Effector memory CD8-positive, alpha-beta T cell (primary cell): ENCODE measurements at places on chromosomes 7 and 10.

GRCh38 chr7:155164316-155164715, 94.2 kb downstream of the HTR5A start:
- DNase-seq, result no peak

GRCh38 chr10:96960872-96961271, 128.8 kb downstream of the LCOR start:
- DNase-seq, result no peak

DNA sequence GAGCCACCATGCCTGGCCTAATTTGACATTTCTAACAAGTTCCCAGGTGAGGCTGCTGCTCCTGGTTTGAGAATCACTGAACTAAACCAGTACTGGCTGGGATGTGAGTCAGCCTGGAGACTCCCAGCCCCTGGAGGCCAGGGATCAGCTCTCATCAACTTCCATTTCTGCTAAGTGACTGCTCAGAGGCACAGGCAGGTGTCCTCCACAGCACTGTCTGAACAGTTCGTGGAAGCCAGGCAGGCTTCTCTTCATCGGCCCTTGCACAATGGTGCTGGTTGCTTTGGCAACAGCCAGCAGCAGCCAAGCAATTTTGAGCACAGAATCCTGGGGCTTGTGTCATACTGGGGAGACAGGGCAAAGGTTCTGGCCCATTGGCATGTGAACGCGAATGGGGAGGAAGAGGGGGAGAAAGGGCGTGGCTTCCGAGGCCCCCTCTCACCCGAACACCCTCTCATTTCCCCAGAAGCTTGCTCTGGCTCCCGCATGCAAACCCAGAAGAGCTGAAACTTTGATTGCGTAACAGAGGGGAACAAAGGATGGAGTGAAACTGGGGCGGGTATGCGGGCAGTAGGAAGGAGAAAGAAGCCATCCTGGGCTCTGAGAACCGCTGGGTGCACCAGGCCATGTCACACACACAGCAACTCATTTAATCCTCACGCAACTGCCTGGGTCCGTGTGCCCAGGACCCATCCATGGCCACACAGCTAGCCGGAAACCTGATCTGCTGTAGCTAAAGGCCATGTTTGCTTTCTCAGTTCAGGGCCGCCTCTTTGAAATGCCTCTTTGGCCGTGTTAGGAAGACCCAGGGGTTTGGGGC, 9.0 kb upstream of the POR start:
- no peak for DNase-seq

- DNase-seq, result peak; percentile 71
Measured at GRCh38 chr7:148575640-148576411, 14.7 kb upstream of the C7orf33 start.

DNA sequence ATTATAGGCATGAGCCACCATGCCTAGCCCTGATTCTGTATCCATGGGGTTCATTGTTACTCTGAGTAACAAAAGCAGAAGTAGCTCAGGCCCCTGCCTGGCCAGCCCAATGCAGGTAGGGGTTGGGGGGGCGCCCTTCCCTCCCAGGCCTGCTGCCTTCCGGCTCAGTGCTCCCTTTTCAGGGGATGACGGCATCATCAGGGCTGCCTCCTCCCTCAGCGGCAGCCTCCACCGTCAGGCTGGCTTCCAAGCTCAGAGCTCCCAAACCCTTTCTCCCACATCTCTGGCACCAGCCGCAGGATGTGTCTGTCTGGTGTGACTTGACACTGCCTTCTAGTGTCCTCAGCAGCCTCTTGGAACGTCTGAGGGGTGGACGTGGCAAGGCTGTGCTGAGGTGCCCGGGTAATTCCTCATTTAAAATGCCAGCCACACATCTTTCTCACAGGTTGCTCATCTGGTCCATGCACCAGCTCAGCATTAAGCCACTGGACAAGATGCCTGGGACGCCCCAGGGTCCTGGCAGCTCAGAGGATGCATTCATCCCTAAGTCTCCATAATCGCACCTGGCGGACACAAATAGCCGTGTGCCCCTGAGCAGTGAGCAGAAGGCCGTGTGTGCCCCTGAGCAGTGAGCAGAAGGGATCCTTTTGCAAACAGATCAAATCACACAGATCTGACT, 38.2 kb downstream of the PAPOLB start:
- DNase-seq, result no peak

- DNase-seq, result no peak
Measured at GRCh38 chr7:3285652-3286051, 15.4 kb upstream of the SDK1 start.

DNA sequence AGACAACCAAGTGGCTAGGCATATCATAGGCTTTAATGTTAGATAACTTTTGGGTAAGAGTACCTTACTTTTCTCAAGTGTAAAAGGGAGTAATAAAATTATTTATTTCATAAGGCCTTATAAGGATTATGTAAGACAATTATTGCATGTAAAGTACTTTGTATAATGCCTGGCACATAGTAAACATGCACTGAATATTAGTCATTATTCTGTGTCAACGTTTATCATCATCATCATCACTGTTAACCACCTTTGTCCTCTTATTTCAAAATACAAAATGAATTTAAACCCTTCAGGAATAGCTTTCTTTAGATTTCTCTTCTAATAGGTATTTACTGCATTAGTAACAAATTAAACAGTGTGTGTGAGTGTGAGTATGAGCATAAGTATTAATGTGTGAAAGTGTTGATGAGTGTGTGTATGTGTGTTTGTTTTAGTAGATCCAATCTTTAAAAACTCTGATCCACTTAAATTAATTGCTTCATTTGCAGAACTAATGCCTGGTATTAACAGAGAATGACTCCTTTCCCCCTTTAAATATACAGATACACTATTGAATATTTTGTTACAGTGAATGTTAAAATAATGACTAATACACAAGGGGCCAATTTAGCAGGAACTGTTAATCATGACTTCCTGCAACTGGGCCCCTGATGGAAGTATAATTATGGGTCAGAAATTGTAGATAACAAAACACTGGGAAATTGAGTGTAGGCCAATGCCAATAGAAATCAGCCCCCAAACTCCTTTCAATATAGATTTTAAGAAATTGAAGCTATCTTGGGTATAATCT, 213.3 kb upstream of the FZD8 start:
- no peak for DNase-seq

DNA sequence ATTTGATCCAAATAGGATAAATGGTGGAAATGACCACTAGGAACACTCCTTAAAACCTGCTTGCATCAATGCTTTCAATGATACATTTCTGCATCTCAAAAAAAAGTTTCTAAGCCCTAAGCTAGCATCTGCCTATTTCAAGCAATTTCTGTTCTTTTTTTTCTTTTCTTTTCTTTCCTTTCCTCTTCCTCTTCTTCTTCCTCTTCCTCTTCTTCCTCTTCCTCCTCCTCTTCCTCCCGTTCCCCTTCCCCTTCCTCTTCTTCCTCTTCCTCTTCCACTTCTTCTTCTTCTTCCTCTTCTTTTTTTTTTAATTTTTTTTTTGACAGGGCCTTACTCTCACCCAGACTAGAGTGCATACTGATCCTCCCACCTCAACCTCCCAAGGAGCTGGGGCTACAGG, 15.4 kb downstream of the RBM20 start:
- no peak for DNase-seq

DNA sequence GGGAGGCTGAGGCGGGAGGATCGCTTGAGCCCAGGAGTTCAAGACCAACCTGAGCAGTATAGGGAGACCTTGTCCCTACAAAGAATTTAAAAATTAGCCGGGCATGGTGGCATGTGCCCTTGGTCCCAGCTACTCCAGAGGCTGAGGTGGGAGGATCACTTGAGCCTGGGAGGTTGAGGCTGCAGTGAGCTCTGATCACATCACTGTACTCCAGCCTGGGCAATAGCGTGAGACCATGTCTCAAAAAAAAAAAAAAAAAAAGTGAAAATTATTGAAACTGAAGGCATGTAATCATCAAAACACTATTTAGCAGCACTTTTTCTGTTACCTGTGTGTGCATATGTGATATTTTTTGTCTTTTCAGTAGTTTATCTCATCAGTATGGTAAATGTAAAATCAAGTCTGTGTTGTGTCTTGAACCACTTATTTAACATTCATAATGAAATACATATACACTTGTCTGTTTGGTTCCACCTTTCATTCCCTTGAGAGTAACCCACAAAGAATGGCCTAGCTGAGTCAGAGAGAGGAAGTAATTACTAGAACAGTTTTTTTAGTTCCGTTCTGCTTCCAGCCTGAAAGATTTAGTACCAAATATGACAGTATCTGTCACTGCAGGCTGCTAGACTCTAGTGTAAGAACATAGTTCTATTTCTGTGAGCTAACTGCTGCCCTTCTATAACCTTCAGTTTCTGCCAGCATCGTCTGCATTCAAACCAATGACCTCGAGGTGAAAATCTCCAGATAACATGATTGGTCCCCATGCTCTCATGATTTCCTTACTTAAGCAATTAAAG, 68.6 kb downstream of the MMRN2 start:
- DNase-seq, result no peak

DNA sequence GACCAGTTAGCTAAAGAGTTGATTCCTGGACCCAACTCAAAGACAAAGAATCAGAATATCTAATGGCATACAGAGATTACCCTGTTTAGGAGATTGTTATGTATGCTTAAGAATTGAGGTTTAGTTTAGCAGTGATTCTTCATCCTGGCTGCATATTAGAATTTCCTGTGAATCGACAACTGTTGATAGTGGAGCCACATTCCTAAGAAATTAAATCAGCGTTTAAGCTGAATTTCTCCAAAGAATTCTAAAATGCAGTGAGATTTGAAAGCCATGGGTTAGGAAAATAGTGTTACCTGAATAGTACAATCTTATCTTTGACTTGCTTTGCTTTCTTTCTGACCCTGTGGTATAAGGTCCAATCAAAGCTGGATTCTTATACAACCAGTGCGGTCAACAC, 16.4 kb upstream of the FERD3L start:
- no peak for DNase-seq

GRCh38 chr10:129448539-129448938, 18.5 kb upstream of the MGMT start:
- no peak for DNase-seq

DNA sequence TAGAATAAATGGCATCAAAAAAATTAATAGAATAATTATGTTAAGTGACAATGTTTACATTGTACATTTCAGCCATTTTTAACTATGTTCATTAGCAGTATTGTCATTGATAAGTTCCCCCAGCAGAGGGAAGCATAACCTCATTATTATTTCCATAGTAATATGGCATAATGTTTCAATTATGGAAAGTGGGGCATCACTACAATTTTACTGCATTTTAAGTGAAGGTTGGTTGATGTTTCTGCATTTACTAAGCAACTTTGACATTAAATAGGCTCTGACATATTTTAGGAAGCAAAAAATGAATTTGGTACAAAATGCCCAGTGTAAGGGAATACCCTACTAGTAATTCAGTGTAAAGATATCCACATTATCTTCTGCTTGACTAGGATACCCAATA, 218.3 kb downstream of the SEMA3A start:
- DNase-seq, result no peak

DNA sequence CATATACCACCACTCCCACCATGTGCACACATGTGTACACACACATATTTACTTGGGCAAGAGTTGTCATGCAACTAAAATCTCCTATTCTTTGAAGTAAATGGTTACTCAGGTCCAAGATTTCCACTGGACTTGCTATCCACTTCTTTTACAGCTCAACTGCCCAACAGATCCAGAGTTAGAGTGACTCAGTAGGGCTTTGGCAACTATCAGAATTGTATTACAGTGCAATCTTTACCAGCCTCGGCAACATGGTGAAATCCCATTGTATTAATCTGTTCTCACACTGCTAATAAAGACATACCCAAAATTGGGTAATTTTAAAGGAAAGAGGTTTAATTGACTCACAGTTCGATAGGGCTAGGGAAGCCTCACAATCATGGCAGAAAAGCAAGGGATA, 51.9 kb upstream of the ABLIM1 start:
- DNase-seq, result no peak

DNA sequence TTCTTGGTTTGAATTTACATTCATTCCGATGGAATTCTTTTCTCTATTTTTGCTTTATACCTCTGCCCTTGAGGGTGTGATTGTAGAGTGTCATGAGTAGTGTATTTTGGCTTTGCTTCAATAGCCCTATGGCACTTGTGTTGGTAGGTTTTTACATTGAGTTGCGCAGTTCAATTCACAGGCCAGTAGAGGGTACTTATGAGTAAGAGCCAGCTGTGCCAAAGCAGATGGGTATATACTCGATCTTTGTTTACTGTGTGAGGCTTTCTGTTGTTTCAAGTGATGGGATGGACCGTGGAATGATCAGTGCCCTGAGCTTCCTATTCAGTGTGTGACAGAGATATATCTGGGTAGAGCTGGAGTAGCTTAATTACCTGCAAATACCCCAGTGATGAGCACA, 4.3 kb upstream of the AKR1C3 start:
- no peak for DNase-seq
